ENCODE measurements at places on chromosomes 4 and X.
A peak's percentile ranks its signal among the peaks of the same experiment; 100 is the strongest.

DNA sequence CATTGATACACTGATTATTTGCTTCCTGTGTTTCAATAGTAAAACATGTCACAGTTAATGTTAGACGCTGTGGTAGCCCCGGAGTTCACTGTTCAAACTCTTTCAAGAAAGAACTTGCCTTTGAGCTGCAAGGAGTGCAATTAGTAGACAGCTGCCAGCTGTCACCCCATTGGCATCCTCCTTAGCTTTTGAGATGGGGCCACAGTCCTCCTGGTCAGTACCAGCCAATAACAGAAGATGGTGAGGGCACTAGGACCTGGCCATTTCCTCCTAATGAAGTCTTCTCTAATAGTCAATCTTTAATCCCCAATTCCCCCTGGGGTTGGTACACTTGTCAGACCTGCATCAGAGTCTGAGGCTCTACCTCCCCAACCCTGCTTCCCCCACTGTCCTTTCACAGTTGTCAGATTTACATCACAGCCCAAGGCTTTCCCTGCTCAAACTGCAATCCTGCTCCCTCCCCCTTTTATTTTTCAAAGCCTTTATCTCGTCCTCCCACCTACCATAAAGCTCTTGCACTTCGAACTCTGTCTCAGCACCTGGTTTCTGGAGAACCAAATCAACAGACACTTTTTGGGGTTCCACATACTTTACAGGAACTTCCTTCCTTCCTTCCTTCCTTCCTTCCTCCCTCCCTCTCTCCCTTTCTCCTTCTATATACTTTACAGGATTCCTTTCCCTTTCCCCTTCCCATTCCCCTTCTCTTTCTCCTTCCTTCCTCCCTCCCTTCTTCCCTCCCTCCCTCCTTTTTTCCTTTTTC lies 182.0 kb downstream of the RASL11B start:
- DNase-seq, result no peak

DNA sequence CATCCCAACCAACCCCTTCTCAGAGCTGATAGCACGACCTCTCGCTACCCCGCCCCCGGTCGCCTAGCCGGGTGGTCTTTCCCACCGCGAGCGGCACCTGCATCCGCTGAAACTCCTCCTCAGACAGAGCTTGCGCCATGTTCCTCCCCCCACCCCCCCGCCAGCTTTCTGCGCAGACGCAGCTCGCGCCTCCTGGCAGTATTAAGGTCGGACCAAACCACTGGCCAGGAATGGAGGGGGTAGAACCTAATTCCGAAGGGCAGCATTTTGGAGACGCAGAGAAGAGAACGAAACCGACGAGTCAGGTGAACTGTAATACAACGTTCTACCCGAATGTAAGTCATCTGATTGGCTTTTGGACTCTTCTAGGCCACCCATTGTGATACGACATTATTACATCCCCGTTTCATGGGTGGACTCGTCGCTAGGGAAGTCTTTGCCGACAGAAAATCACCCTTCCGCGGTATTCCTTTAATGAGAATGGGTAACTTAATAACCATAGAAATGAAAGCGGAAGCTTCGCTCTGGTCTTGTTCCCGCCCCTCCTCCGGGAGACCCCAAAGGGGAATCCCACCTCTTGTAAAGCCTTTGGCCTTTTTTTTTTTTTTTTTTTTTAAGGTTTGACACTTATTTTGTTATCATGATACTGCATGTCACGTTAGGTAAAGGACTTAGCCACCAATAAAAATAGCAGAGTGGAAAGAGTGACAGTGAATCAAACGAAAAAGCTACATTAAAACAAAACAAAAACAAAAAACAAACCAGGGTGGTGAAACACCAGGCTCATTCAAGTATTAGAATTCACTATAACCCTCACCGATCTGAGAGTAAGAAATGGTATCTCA lies at the start of gene GRIPAP1:
Gene GRIPAP1, minus strand, starts transcription at position 174 of the 845 bp plus-strand sequence. Its CDS starts 35 bp downstream, at position 139.
- DNase-seq, result peak; percentile 75

DNA sequence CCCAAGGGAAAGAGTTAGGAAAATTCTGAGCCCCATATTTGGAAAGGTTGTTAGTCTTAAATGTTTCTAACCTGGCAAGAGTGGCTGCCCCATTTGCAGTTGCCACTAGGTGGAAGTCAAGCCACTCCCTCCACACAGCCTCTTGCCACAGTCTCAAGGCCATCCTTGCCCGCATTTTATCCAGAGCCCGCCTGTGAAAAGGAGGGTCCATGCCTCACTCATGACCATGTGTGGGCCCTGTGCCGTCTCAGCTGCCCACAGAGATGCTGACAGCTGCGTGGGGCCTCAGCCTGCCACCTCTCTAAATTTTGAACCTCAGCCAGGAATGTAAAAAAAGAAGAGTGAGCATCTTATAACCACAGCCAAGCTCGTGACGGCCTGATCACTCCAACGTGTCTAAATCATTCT lies 201.5 kb upstream of the FAM241A start:
- DNase-seq, result peak; percentile 35

- no peak for DNase-seq
Observed at GRCh38 chr4:92825256-92825655, 521.5 kb downstream of the GRID2 start.

DNA sequence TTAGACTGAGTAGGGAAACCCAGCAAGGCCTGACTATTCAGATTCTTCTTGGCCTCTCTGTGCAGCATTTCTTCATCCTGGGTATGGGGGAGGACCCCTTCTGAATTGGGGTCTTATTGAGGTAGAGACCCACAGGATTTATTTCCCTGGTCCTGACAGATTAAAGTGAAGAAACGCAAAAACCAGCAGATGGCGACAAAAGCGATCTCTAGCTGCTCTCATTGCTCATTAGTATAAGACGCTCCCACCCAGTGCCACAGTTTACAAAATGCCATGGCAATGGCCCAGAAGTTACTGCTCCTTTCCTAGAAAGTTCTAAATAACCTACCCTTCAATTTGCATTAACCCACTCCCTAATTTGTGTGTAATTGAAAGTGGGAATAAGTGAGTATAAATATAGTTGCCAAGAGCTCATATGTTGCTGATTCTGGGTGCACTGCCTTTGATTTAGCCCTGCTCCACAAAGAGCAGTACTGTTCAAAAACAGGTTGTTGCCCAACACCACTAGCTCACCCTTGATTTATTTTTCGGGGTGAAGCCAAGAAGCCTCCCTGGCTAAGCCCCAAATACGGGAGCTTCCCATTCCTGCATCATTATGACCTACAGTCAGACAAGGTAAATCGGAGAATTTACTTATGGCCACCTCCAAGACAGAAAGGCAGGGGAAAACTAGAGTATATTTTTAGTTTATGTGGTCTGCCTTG lies 3.7 kb upstream of the BEX4 start:
- no peak for DNase-seq

DNA sequence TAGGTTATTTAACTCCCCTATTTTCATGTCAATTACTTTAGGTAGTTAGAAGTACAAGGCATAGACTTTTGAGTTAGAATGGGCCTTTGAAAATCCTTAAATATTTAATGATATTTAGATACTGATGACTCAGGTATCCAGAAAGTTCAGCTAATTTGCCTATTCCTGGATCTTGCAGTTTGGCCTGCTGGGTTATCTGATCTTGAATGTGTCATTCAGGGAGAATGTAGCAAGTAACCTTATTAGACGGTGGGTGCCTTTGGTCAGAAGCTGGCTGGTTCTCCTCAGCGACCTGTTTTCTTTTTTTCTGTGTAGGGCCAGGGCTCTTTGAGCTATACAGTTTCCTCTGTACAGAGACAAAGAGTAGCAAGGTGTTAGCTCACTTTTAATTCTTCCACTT lies 42.0 kb downstream of the MTM1 start:
- no peak for DNase-seq

- no peak for DNase-seq
Observed at GRCh38 chr4:168095776-168096406, 3.6 kb downstream of the ANXA10 start.

DNA sequence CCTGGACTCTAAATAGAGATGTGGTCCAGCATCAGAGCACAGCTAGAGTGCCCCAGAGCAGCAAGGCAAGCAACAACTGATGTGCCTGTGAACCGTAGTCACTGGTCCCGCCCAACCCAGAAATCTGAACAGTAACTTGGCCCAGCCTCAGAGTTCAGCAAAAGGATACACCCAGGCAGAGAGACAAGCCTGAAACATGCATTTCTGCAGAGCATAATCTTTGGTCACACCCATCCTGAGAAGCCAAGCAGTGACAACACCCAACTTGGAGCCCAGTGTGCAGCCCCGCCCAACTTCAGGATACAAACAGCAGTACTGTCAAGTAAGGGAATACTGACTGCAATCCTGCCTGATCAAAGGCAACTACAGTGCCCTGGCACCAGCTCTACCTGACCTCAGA lies 78.9 kb downstream of the CCDC160 start:
- no peak for DNase-seq

DNA sequence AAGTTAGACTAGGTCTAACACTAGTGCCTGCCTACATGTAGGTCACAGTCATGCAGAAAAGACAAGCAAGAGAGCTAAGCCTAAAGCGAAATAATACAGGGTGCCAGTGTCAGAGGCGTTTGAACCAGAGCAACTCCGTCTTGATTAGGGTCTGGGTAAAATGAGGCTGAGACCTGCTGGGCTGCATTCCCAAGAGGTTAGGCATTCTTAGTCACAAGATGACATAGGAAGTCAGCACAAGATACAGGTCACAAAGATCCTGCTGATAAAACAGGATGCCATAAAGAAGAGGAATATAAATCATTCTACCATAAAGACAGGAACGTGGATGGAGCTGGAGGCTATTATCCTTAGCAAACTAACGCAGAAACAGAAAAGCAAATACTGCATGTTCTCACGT lies 120.9 kb downstream of the BEND2 start:
- DNase-seq, result peak; percentile 3

GRCh38 chrX:152640034-152640818 lies 2.5 kb downstream of the GABRQ start:
- DNase-seq, result no peak

GRCh38 chr4:128542047-128542446 lies 254.4 kb upstream of the PGRMC2 start:
- DNase-seq, result no peak

- no peak for DNase-seq
Observed at GRCh38 chr4:95093460-95093859, 335.7 kb downstream of the BMPR1B start.

- DNase-seq, result no peak
Observed at GRCh38 chrX:15744181-15744867, 6.3 kb downstream of the CA5B start.

DNA sequence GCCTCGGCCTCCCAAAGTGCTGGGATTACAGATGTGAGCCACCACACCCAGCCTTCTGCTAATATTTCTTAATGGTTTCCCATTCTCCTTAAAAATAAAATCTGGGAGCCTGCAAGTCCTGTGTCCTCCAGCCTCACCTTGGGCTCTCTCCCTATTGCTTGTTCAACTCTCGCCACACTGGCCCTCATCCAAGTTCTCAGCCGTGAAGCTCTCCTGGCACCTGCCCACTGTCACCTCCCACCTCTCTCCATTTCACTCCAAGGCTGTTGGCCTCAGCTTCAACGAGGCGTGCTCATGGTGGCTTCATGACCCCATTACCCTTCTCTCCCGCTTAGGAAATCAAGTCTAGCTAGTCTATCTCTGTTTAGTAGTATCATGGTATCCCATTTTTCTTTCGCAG lies 9.5 kb upstream of the ETNPPL start:
- no peak for DNase-seq

DNA sequence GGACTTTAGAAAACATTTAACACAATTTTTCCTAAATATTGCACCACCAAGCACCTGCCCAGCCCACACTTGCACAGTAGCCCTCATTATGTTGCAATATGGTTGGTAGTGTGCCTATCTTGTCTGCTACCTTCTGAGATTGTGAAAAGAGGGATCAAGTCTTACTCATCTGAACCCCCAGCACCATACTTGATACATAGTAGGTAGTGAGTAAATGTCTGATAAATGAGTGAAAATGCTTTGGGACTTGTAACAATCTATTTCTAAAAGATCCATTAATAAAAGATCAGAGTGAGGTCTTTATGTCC lies 118.4 kb upstream of the MED14 start:
- no peak for DNase-seq

DNA sequence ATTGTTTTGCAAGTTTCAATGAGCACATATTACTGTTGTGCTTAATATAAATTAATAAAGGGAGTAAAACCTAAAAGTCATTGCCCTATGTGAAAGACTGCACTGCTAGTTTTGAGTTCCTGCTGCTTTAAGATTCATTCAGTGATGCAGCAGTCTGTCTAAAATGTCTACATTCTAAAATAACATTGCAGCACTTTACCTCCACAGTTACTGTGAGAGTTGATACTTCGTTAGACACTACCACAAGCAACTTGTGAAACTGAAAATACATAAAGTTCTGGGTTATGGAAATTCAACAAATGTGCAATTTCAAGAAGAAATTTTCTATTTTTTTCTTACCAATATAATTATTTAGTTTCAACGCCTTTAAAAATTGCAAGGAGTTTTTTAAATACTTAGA lies 1175.2 kb upstream of the DIAPH2 start:
- no peak for DNase-seq

- DNase-seq, result no peak
Observed at GRCh38 chr4:23680671-23681518, 209.0 kb downstream of the PPARGC1A start.

DNA sequence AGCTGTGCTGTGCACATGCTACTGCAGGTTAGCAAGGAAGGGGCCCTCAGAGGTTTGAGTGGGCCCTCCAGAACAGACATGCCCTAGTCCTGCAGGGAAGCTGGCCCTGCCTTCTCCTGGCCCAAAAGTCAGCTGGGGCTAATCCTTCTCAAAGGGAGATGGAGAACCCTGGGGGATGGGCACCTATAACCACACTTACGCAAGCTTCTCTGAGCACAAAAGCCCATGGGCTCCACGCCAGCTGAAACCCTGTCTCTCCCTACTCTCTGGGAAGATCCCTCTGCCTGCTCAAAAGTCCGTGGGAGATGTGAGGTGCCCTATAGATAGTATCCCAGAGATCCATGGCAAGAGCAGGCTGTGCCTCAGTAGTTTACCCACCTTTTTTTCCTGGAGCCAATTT lies 58.9 kb upstream of the DKK2 start:
- no peak for DNase-seq
